ENCODE measurements at places on chromosomes 4 and X.

- DNase-seq = no peak
Observed at GRCh38 chr4:152545088-152545487, 9.2 kb upstream of the FBXW7 start.

GRCh38 chrX:136920001-136920400 is 39.5 kb upstream of the RBMX start:
- no peak for DNase-seq

- DNase-seq = no peak
Observed at GRCh38 chr4:118939169-118939783, 50.6 kb downstream of the SYNPO2 start.

GRCh38 chrX:46321676-46322075 is 223.5 kb downstream of the ZNF674 start:
- DNase-seq = no peak

DNA sequence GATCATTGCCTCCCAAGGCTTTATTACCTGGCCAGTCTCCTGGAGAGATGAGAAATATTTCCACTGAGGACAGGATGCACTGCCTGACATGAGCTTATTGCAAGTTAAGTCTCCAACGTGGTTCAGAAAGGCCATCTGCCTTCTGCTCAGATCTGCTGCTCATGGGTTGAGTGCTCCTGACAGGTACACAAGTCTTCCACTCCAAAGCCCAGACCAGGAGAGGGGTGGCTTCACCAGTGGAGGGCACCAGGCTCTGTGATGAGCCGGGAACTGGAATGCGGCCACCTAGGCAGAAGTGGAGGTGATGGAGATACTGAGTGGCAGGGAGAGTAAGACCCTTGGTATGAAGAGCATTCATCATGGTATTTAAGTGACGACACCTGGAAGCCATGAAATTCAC is 79.5 kb upstream of the IRF2 start:
- DNase-seq = no peak

DNA sequence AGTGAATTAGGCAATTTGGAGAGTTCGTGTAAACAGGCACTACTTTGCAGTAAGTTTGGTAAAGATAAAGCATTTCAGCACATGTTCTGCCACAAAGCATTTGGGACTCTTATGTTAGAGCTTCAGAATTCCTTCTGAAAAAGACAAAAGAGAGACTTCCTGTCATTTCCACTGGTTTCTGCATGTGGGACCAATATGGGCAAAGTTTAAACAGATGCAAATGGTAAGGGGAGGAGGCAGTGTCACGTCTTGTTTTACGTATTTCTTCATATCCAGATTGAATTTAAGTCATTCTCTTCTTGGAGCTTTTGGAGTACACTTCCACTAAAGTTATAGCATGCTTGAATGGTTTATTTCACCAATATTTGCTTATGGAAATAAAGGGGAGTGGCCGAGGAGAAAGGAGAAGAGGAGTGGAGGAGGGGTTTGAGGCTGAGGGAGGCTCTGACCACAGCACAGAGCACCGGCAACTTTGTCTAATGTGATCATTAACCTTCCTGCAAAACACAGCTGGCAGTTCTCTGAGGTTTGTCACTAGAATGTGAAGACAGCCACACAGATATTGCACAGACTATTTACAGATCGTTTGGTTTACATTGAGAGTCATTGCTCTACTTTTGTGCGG is at the start of gene APELA:
Gene APELA (plus strand): TSS at position 479 of the 625 bp plus-strand sequence. CDS start 154 bp downstream, outside the sequence.
- DNase-seq = no peak

DNA sequence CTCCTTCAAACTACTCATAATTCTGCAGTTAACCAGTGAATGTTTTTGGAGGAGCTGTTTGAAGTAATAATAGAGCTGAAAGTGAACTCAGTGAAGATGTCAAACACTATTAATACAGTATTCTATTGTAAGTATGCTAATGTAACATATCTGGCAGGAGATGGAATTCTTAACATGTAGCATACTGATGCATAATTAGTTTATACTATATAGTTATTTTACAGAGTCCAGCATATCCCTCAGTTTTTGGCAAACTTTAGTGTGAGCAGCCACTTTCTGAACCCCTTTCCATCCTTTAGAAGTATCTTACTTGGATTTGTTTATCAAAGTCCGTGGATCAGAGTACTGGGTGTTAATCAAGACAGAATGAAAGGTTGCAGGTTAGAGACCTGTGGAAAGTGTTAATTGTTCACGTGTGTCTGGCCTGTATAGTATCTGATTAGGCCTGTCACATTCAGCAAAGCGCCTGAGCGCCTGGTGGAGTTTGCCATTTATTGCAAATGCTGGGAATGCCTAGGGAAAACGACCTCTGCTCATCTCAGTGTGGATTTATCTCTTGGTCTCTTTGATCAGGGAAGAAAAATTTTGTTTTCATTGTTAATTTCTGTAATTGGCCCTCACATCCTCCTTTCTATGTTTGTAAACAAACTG is 251.7 kb upstream of the MAD2L1 start:
- no peak for DNase-seq

- DNase-seq = no peak
Observed at GRCh38 chrX:10726647-10727046, 106.3 kb upstream of the MID1 start.

- no peak for DNase-seq
Observed at GRCh38 chr4:155889031-155889793, 14.3 kb upstream of the TDO2 start.

DNA sequence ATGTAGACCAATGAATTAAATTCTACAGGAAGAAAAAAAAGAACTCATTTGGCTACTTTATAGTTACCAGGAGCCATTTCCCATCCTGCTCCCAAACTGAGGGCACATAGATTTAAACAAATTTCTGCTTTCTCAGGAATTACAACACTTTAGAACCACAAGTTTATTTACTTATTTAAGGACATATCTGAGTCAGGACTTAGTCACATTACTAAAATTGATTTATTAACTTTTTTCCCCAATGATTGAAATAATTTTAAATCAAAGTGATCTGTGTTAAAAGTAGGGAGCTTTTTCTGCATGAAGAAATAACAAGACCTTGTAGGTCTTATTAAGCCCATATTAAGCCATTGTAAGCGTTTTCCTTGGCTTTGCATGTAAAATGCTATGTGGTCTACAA is 291.0 kb upstream of the HAND2 start:
- no peak for DNase-seq

GRCh38 chr4:41280010-41280409 is 23.3 kb downstream of the UCHL1 start:
- DNase-seq = no peak

GRCh38 chrX:150736475-150736874 is 43.3 kb downstream of the MTMR1 start:
- DNase-seq = no peak

DNA sequence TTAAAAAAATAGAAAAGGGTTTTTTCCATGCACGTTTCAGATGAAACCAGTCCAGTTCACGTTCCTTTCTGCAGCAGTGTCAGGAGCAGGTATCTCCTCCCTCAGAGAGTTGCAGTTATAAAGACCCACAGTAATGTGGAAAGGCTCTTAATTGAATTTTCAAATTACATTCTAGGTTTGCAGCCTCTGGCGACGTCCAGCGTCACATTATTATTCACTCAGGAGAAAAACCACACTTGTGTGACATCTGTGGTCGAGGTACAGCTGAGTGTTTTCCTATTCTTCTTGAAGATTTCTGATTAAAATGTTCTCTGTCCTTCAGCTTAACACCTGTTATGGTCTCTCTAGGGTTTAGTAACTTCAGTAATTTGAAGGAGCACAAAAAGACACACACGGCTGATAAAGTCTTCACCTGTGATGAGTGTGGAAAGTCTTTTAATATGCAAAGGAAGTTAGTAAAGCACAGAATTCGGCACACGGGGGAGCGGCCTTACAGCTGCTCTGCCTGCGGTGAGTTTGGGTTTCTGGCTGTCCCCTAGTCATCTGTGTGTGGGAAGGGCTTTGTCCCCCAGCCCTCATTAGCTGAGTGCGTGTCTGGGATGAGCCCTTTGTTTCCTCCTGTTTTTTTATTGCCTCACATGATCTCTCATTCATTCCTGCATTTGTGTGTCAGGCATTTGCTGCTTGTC is 25.6 kb downstream of the ZBTB49 start:
- DNase-seq = no peak

DNA sequence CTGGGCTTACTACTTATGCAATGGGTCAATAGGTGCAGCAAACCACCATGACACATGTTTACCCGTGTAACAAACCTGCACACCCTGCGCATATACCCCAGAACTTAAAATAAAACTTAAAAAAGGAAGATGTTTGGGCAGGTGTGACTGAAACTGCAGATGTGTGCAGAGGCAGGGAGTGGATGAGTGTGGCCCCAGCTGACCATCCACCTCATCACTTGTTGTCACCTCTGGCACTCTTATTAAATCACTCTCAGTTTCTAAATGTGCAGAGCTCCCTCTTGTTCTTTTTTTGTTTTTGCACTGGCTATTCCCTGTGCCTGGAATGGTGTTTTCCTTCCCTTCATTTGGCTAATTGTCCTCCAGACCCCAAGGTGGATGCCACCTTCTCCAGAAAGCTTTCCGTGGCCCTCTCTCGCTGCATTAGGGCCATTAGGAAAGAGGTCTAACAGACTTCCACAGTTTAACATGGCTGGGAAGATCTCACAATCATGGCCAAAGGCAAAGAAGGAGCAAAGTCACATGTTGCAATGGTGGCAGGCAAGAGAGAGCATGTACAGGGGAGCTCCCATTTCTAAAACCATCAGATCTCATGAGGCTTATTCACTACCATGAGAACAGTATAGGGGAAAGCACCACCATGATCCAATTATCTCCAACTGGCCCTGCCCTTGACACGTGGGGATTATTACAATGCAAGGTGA is 58.5 kb downstream of the SLC2A9 start:
- no peak for DNase-seq

DNA sequence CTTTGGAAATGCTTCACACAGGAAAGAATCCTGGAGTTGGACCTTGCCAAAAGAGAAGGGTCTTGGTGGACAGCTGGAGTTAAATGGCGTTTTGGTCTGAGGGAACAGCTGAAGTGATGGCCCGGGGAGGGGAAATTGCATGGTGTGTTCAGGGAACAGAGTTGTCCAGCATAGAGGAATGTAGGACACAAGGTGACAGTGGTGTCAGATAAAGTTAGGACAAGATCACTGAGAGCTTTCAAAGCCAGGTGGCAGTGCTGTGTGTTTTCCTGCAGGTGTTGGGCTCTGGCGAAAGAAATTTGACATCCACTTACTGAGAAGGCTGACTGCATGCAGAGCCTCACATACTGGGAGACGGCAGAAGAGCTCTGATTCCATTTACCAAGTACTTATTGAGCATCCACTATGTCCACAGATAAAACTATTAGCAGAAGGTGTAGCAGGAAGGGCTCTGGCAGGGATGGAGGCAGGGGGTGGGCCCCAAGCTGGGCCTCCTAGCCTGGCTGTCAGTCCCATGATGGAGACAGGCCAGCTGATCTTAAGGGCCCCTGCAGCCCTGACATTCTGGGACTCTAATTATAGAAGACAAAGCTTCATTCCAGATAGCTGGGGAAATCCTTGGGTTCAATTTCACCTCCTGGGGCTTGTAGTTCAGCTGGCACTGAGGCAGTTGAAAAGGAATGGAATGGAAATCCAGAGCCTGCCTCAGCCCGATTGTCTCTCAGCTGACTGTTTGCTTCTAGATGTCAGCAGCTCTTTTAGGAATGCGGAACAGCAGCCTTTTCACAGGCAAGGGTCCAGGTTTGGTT is 150.2 kb upstream of the MAMLD1 start:
- no peak for DNase-seq

GRCh38 chr4:21450331-21450730 is 498.2 kb downstream of the KCNIP4 start:
- DNase-seq = no peak

- DNase-seq = no peak
Observed at GRCh38 chr4:186485561-186486062, 69.8 kb downstream of the MTNR1A start.

DNA sequence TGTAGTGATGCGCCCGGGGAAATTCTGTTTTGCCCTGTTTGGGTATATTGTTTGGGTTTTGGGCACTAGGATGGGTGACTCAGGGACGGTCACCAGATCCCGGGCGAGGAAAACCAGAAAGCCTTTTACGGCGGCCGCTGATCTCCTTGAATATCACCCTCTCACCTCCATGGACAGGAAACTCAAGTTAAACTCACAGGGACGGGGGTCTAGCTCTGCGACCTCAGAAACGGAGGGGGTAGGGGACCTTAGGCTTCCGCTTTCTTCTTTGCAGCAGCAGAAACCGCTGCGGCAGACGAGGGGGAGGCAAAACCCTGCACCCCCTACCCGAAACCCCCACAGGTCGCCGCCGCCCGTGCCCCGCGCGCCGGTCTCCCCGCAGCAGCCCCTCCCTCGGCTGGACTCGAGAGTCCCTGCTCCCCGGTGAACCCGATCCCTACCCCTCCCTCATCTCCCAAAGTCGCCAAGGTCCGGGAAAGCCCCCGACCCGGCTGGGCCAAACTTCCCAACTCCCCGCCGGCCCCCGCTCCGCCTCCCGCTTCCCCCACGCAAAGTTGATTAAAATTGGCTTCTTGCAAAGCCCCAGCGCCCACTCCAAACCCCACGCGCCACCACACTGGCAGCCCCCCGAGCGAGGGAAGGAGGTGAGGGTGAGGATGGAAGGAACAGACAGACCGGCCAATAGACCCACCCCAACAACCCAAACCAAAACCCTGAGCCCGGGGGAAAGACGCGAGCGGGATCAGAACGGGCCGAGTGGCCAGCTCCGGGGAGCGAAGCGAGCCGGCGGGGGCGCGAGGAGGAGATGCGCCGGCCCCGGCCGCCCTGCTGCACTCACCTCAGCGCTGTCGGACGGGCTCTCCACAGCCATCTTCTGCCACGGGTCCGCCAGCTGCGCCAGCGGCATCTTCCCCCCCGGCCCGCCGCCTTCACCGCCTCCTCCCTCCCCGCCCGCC is 705 bp downstream of the RPS6KA3 start:
- peak; percentile 41 for DNase-seq

- no peak for DNase-seq
Observed at GRCh38 chr4:8905226-8905772, 33.7 kb upstream of the HMX1 start.

DNA sequence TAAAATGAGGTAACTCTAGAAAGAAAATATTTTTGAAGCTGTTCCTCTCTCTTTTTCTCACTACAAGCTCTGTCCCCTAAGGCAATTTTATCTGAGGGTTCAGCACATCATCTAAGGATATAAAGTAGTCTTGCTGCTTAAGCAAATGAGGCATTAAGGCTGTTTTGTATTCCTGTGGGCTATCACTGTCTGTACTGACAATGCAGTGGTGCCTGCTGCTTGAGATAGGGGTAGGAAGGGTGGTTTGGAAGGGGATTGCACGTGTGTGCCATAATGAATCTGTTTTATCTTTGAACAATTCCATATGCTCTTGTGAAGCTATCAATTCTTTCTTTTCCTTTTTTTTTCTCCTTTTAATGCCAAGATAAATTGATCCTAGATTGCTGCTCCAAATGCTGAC is 128.0 kb upstream of the ATOH1 start:
- no peak for DNase-seq
